ENCODE measurements at places on chromosomes 5 and 9.

- DNase-seq: no peak
Observed at GRCh38 chr9:137110911-137111787, 3.4 kb downstream of the DPP7 start.

- peak; percentile 35 for DNase-seq
Observed at GRCh38 chr5:128669803-128670202, 131.8 kb upstream of the FBN2 start.

DNA sequence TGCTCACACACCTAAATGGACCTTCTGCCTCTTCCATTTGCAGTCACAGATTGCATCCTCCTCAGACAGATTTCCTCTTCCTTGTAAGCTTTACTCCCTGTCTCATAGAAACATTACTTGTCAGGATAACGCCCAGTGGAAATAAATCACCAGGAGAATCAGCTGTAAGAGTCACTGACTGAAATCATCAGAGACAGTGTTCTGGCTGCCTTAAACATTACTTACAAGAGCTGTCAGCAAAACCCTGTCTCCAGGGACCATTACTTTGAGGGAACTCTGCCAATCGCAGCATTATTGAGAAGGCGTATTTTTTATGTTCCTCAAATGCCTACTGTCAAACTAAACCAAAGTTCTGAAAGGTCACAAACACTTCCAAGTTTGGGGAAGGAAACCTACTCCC lies 5.9 kb downstream of the DPYSL3 start:
- DNase-seq: peak; percentile 70

GRCh38 chr5:165296401-165297130 lies 1791.1 kb downstream of the MAT2B start:
- no peak for DNase-seq

DNA sequence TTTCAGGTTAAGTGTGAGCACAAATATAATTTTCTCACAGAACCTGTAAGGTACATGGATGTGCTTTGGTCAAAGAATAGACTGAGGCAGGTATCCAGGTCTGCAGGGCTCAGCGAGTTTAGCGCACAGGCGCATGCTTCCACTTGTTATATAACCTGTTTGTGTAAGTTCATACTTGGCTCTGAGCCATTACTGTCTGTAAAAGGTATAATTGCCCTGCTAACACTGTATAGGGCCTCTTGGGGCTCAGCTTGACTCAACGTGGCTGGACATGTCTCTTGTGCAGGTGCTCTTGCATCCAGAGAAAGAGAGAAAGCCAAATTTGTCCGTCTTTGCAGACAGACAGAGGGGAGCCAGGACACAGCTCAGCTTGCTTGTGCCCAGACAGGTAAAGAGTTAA lies 759.6 kb downstream of the MTRR start:
- no peak for DNase-seq

- no peak for DNase-seq
Observed at GRCh38 chr9:107613321-107613720, 123.8 kb upstream of the KLF4 start.

DNA sequence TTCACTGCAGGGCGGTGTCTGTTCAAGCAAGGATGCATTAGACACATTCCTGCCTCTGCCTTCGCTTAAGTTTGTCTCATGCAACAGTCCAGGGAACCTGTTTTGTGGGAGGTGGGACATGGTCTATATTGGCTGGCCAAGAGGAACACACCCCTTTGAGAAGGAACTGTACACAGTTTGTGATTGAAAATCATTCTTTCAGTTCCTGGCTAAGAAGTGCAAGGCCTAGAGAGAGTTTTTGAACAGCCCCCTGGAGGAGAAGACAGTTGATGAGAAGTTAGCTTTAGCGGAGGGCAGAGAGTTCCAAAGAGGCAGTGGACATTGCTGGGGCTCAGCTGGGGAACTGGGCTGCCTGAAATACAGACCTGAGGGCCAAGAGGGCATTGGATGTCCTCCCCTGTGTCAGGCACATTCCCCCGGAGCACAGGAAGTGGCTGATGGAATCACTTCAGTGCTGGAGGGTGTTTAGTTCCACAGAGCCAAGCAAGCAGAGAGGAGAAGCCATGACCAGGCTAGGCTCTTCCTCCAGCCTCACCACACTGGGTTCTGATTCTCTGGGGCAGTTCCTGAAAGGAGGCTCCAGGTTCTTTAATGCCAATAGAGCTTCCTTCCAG lies 66.6 kb downstream of the RGS3 start:
- no peak for DNase-seq

GRCh38 chr5:28253431-28253830 lies 1215.0 kb upstream of the CDH9 start:
- DNase-seq: no peak

GRCh38 chr5:137365126-137365865 lies 133.8 kb downstream of the SPOCK1 start:
- no peak for DNase-seq

- DNase-seq: no peak
Observed at GRCh38 chr5:117947836-117948235, 1040.5 kb downstream of the DTWD2 start.

DNA sequence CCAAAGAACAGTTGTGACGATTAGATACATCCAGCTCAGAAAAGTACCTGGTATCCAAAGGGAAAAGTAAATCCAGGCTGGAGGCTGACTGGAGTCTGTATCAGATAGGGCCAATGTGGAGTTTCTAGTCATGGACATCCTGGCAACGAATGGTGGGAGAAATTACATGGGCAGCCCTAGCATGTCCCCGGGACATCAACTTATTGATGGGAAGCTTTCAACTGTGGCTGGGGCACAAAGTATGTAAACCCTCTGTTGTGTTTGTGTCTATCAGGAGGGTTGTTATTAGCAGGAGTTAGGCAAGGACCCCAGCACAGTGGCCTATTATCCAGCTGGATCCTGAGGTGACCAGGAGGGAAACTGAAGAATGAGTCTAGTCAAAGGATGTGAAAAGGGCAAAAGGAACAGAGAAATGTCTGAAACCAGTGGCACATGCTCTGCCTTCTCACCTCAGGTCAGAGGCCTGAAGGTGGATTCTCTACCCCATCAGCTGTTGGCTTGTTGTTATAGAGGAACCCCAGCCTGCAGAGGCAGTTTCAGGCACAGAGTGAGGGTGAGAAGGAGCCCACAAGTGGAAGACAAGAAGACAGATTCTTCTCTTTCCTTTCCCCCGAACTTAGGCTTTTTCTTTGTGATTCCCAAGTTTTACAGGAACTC lies 19.9 kb downstream of the IFNW1 start:
- DNase-seq: no peak

GRCh38 chr5:56456002-56456401 lies 222.9 kb upstream of the ANKRD55 start:
- DNase-seq: peak; percentile 68

DNA sequence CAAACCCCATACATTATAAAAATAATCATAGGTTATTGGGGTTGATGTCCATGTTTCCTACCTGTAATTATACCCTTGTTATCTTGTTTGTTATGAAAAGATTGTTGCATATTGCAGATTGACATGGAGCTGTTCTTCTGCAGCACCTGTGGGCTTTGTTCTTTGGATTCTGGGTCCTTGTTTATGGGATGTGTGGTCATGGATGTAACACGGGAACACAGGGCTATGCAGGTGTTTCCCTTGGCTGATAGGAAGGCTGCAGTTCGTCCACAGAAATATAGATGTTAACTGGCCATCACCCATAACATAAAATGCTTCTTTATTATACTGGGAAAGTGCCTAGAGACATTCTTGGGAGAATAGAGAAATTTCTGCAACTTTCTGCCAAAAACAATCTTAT lies 77.9 kb downstream of the FBXL7 start:
- DNase-seq: no peak

- DNase-seq: no peak
Observed at GRCh38 chr5:104295991-104296390, 733.4 kb upstream of the NUDT12 start.

DNA sequence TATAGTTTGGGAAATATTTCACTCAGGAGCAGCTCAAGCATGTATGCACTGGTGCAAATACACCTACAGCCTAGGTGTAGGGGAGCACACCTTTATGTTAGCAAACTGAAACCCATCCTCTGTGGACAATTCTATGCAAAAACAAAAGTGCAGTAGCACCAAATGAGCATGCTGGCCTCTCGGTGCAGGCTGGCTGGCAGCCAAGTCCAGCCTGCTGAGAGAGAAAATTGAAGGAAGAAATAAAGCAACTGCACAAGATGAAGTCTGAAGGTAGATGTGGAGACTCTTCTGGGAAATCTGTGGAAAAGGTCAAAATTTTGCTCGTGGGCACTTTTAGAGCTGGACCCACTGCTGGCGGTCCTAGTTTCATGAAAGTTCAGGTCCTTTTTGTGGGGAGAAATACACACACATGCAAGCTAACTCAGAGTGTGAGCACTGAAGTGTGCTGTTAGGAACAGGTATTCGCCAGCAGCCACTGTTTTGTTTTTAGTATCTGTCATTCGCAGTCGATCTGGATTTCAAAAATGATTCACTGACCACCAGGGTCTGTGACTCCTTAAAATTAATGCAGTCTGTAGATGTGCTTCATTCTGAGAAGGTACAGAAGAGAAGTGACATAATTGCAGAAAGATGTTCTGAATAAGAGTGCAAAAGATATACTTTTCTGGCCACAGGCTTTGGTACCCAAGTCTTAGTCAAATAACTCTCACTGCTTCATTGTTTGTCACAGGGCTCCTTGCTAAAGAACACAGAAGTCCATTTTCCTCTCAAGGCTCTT lies 281.7 kb downstream of the PARP8 start:
- DNase-seq: no peak

GRCh38 chr5:109191153-109191558 lies 218.6 kb downstream of the PJA2 start:
- DNase-seq: peak; percentile 30

- no peak for DNase-seq
Observed at GRCh38 chr9:114450833-114451706, 54.2 kb downstream of the WHRN start.

DNA sequence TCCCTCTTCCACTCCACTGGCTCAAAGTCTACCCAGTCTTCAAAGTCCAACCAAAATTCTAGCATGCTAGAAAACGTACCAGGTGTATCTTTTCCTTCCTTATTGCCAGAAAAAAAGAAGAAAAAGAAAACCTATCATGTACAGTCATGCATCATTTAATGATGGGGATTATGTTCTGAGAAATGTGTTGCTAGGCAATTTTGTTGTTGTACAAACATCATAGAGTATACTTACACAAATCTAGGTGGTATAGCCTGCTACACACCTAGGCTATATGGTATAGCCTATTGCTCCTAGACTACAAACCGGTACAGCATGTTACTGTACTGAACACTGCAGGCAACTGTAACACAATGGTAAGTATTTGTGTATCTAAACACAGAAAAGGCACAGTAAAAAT lies 104.8 kb downstream of the SREK1 start:
- DNase-seq: no peak

GRCh38 chr5:174642816-174643405 lies 81.5 kb upstream of the MSX2 start:
- no peak for DNase-seq

GRCh38 chr5:39711821-39712220 lies 287.0 kb upstream of the DAB2 start:
- no peak for DNase-seq

- DNase-seq: no peak
Observed at GRCh38 chr5:115774684-115775083, 41.8 kb downstream of the CDO1 start.

GRCh38 chr9:8732367-8733075 lies 932.9 kb upstream of the DMAC1 start:
- DNase-seq: no peak

- DNase-seq: no peak
Observed at GRCh38 chr5:168614661-168615060, 35.5 kb upstream of the PANK3 start.

DNA sequence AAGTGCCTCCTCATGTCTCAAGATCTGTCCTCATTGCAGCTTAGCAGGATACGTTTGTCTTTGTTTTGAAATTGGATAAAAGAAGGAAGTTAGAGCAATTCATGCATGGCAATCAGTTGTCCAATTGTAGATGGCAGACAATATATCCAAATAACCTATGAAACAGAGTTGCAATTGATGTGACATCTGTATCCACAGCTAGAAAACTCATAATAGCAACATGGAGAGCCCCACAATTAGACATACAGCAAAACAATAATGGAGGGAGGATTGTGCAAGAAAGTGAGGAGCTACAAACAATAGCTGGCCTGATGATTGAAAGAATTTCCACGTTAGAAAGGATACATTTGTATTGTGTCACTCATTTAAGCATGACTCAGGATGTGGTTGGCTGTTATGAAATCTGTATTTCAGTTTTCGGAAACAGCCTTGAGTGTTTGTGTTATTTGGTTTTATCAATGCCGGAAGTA lies 132.0 kb downstream of the FAM174A start:
- DNase-seq: peak; percentile 41

- DNase-seq: no peak
Observed at GRCh38 chr9:130443840-130444492, 795 bp upstream of the ASS1 start.

- peak; percentile 52 for DNase-seq
Observed at GRCh38 chr9:71647094-71647591, 121.2 kb downstream of the CEMIP2 start.

- DNase-seq: no peak
Observed at GRCh38 chr5:84379749-84380148, 4.9 kb downstream of the EDIL3 start.

DNA sequence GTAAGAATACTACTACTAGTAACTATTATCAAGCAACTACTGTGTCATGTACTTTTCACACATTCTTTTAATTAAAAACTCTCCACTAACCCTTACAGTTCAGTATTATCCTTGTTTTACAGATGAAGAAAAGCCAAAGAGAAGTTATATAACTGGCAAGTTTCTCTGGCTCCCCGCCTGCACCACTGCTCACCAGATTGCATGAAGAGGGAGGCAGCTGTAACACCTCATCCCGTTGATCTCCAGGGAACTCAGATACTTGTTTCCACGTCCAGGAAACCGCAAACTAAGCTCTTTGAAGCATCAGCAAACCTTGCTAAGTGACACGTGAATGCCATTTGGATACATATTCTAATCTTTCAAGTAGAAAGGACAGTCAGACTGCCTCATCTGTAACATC lies 70.3 kb downstream of the RIGI start:
- DNase-seq: no peak

DNA sequence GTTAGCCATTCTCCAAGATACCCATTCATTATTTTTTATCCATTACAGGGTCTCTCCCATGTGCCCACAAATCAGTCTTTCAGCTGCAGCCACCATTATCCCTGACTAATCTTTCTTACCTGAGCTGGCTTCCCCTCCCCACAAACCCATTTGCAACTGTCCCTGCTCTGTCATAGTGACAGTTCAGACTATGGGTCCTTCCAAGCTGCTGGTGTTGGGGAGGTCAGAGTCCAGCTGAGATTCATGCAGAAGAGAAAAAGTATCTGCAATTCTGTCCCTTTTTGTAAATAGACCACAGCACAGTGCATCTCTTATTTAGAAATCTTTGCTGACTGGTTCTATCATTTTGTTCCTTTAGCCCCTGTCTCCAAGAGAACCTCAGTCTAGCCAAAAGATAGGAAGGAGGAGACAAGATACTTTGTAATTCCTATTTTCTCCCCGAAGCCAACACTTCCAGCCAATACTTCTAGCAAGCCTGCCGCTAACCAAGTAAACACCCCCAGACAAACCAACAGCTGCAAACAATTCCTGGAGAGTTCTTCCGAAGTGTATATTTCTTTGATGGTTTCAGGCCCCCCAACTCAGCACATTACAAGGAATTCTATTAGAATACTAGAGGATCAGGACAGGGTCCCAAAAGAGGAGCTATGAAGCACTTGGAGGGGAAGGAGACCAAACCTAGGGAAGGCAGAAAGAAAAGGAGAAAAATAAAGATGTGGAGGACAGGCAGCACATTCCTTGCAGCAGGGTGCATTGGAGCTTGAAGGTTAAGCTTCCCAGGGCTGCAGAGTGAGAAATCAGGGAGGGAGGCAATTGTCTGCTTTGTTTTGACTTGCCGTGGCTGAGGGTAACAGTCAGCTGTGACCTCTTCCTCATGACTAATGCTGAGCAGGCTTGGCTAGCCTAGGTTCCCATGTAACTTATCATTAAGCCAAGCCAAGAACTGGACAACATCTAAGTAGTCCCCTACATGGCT lies 148.5 kb downstream of the SGCD start:
- DNase-seq: peak; percentile 51
